ENCODE measurements at places on chromosomes 12 and 14.

DNA sequence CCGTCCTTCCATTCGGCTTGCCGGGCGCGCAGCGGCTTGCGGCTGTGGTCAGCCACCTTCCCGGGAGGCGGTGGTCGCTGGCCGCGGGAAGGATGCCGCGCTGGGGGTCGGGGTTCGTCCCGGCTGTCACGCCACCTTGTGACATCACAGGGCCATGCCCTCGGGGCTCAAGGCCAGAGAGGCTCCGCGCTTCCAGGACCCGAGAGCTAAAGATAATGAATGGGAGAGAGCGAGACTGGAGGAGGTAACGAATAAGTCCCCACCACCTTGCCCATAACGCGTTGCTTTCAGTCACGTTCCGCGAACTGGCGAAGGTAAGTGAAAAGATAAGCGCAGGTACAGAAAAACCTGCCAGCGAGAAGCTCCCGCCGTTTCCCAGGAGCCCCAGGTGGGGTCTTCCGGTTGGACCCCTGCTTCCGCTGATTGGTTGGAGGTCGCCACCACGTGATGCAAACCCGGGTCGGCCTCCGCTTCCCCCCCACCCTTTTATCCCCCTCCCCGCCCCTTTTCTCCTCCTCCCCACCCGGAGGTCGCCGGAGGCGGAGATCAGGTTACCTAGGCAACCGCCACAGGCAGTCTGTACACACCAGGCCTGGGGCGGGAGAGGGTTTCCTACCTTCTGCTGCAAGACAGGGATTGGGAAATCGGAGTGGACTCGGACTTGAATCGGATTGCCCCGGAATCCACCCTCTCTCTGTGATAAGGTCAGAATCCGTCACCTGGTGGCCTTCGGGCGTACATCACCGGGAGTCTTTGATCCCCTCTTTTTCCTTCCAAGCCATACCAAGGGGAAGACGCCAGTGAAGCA is at the start of gene LRRC9:
Gene LRRC9, plus strand, starts transcription at position 575 of the 808 bp plus-strand sequence.
- no peaks in the 10 kb centered on the region for H3K27me3 ChIP-seq
- no peaks in the 10 kb centered on the region for H3K36me3 ChIP-seq
- DNase-seq = peak; percentile 75
- no peak within 1 kb of the TSS for H3K27ac ChIP-seq

DNA sequence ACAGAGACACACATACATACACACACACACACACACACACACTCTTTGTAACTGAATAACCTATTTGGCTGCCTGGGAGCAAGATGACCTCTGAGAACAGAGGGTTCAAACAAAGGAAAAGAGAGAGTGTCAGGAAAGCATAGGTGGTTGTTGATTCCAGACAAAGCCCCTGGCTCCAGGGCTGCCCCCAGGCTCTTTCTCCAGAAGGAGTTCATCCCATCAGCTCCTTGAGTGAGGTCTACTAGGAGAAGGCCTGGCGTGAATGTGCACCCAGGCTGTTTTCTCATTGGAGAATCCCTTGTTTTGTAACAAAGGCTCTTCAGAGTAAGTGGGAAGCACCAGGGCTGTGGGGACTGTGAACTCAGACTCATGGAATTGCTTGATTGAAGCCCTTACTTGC is 151.9 kb downstream of the EMP1 start:
- H3K27me3 ChIP-seq = no peaks in the 10 kb centered on the region
- H3K4me1 ChIP-seq = no peaks in the 10 kb centered on the region
- no peak overlapping the region for H3K4me3 ChIP-seq
- DNase-seq = no peak
- H3K36me3 ChIP-seq = no peaks in the 10 kb centered on the region

DNA sequence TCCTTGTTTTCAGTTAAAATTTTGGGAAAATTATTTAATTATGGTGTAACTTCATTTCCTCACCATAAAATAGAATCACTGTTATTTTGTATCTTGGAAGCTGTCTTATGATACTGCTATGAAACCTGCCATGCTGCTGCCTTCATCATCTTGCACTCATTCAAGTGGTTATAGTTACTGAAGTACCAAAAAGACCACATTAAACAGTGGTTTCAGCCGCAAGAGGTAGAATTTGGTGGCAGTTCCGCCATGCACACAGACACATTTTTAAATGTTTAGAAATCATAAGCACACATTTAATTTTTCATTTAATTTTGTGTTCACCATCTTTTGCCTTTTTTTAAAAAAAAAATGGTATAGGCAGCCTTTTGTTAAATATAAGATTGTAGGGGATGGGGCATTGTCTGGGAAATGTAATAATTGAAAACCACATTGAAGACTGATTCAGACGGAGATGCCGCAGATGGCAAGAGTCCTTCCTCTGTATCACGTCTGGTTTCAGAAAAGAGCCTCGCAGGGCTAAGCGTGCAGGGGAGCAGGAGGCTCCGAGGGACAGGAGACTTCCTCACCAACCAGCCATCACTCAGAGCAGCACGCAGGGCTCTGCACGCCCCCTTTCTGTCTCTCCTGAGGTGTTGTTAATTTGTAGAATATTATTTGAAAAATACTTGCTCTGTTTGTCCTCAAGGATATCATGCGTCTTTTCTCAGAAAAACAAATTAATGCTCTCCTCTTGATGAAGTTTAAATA is 115.2 kb upstream of the PELI2 start:
- no peak for DNase-seq
- H3K4me1 ChIP-seq = peaks cover 10% of the 10 kb centered on the region
- no peaks in the 10 kb centered on the region for H3K27me3 ChIP-seq
- no peaks in the 10 kb centered on the region for H3K36me3 ChIP-seq
- no peak overlapping the region for H3K27ac ChIP-seq

GRCh38 chr12:111173836-111174235 is 195.1 kb downstream of the PHETA1 start:
- H3K4me1 ChIP-seq = no peaks in the 10 kb centered on the region
- no peaks in the 10 kb centered on the region for H3K36me3 ChIP-seq
- no peak overlapping the region for H3K27ac ChIP-seq
- DNase-seq = no peak
- H3K27me3 ChIP-seq = no peaks in the 10 kb centered on the region
- H3K4me3 ChIP-seq = no peak overlapping the region

DNA sequence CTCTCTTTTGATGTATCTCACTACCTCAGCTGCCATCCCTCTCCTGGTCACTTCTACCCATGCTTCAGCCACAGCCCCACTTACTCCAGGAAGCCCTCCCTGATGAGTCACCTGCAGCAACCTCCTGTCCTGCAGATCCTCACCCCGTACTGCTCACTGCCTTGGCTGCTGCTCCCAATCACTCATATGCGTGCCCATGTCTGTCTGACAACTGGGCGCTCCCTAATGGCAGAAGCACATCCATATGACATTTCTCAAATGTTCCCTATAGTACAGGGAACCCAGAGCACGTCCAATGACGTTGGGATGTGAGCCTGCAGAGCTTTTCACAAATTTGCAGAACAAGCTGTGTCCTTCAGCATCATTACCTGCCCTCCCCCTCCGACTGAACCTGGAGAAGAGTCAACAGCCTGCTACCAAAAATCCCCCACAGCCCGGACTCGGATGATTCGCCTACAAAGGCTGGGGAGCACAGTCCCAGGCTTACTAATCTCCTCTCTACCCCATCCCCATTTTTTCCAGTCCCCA is 90.0 kb downstream of the SINHCAF start:
- H3K27me3 ChIP-seq = peaks cover 4% of the 10 kb centered on the region
- no peak overlapping the region for H3K4me3 ChIP-seq
- DNase-seq = no peak
- H3K27ac ChIP-seq = no peak overlapping the region
- no peaks in the 10 kb centered on the region for H3K36me3 ChIP-seq

- DNase-seq = peak; percentile 82
- H3K4me3 ChIP-seq = no peak overlapping the region
- H3K4me1 ChIP-seq = no peaks in the 10 kb centered on the region
- no peak overlapping the region for H3K27ac ChIP-seq
- peaks cover 5% of the 10 kb centered on the region for H3K27me3 ChIP-seq
These were observed 10.2 kb downstream of the CD69 start for GRCh38 chr12:9750276-9751203.

DNA sequence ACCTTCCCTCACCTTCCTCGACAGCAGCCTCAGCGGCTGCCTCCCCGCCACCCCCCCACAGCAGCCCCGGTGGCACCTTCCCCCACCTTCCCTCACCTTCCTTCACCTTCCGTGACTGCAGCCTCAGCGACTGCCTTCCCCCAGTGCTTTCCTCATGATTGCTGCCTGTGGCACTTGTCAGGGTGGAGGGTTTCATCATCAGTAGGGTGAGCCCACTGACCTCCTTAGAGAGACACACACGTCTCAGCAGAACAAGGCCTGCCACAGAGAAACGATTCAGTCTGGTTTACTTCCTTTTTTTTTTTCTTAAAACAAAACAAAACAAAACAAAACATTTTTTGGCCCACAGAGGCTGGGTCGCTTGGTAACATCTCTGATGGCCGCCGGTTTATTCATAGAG is 75.0 kb downstream of the EP400 start:
- no peak for DNase-seq
- no peak overlapping the region for H3K4me3 ChIP-seq
- no peak overlapping the region for H3K27ac ChIP-seq

- no peak overlapping the region for H3K27ac ChIP-seq
- H3K4me1 ChIP-seq = no peaks in the 10 kb centered on the region
- H3K27me3 ChIP-seq = no peaks in the 10 kb centered on the region
- H3K36me3 ChIP-seq = no peaks in the 10 kb centered on the region
- DNase-seq = peak; percentile 59
These were observed 45.9 kb upstream of the MSRB3 start for GRCh38 chr12:65232476-65233077.

DNA sequence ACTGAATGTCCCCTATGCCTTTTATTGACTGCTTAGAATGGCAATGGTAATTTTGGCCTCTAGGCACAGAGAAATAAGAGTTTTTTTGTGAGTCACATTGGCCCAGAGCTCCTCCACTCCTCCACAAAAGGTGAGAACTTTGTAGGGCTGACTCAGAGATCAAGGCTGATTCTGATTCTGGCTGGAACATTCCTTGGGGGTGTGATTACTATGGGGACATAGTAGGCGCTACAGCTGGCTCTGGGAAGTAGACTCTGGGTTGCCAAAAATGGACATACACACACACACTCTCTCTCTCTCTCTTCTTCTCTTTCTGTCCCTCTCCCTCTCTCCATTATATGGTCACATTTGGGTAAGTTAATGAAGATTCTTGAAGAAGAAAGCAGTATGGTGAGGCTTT is 174.6 kb upstream of the DDHD1 start:
- H3K27ac ChIP-seq = no peak overlapping the region
- H3K36me3 ChIP-seq = no peaks in the 10 kb centered on the region
- H3K27me3 ChIP-seq = no peaks in the 10 kb centered on the region
- no peaks in the 10 kb centered on the region for H3K4me1 ChIP-seq

- peaks cover 7% of the 10 kb centered on the region for H3K36me3 ChIP-seq
- peak; percentile 45 for DNase-seq
- H3K4me3 ChIP-seq = no peak overlapping the region
- H3K27ac ChIP-seq = no peak overlapping the region
These were observed 15.2 kb downstream of the HHIPL1 start for GRCh38 chr14:99660006-99660566.

Data from lung (tissue), 17 donors.